NT2/D1 (cell line): ENCODE measurements at places on chromosomes 6 and 20.

DNA sequence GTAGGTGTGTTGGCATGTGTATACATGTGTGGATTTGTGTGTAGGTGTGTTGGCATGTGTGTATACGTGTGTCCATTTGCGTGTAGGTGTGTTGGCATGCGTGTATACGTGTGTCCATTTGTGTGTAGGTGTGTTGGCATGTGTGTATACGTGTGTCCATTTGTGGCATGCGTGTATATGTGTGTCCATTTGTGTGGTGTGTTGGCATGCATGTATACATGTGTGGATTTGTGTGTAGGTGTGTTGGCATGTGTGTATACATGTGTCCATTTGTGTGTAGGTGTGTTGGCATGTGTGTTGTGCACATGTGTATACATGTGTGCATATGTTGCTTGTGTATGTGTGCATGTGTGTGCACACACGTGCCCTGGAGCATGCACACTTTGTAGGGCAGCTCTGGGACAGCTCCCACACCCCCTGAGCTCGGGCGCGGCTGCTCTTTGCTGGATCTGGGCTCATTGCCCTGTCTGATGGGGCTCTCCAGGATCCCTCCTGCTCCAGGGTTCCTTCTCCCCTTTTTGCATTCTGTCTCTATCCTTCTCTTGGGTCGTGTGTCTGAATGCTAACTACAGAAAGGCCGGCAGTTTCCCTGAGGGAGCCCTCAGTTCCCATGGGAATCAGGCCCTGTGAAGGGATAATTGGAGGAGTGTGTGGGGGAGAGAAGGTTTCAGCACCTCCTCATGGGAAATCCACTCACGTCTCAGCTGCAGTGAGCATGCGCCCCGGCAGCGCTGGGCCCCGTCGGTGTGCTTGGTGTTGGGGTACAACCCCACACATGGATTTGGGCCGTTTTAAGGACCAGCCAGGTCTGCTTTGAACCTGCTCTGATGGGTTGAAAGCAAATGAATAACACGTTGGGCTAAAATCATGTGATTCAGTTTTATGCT is 102.0 kb downstream of the ERMARD start:
- no peak for DNase-seq

DNA sequence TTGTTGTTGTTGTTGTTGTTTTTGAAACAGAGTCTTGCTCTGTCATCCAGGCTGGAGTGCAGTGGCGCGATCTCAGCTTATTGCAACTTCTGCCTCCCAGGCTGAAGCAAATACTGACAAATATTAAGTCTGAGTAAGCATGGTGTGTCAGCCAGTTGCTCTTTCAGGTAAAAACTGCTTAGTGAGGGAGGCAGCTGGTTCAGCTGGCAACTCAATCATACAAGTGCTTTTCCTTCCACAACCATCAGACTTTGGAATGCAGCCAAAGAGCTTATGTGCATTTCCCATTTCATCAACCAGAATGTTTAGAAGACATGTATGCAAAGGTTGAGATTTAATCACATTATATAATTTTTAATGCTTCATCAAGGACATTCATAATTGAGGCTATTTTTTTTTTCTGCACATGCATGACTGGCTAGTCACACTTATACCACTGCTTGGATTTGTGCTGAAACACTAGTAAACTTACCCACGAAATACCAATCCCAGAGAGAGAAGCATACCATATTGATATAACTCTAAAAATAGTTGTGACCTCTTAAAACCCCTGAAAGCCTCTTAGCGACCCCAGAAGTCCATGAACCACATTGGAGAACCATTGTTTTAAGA is 56.0 kb downstream of the CLIC5 start:
- DNase-seq = no peak

GRCh38 chr20:46099491-46100287 is 9.9 kb upstream of the NCOA5 start:
- DNase-seq = no peak

DNA sequence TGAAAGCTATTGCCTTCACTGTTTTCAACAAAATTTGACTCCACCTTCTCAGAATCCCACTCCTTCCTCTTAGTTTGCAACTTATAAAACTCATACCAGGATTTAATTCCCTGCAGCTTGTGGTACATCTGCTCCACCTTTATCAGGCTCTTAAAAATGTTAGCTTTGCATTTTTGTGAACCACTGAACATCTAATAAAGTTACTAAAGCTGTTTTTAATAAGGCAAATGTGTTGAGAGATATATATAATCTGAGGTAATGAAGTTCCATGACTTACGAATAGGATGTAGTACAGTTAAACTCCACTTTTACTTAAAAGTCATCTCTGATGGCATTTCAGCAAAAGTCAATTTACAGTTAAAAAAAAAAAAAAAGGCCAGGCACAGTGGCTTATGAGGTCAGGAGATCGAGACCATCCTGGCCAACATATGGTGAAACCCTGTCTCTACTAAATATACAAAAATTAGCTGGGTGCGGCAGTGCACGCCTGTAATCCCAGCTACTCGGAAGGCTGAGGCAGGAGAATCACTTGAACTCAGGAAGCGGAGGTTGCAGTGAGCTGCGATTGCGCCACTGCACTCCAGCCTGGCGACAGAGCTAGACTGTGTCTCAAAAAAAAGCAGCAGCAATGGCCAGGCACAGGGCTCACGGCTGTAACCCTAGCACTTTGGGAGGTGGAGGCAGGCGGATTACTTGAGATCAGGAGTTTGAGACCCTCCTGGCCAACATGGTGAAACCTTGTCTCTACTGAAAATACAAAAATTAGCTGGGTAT is 106.2 kb downstream of the KIF13A start:
- no peak for DNase-seq
